Skin of body (tissue), 3 donors: ENCODE measurements at places on chromosomes 13 and 19. TPM values are rescaled to one million over a fixed set of nuclear protein-coding genes. Genes with fewer than 3 reads are reported as not detected.

Gene CDX2
- total RNA-seq = not detected

Gene ZNF536
- 8.9 TPM for total RNA-seq

DNA sequence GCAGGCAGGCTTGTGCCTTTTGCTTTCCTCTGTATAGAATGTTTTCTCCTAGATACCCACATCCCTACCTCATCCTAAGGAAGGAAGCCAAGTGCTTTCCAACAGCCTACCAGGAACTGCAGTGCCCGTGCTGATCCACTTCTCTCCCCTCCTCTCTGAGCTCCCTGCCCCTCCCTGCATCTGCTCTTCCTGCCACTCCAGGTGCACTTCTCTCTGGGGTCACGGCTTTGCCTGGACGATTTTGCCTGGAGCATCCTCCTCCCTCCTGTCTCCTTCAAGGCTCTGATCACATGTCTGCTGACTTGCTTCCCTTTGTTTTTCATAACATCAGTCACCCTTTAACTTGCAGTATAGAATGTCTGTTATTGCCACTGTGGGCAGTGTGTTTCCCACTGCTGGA is 34.7 kb upstream of the IRS2 start:
- no peak for DNase-seq

- DNase-seq = no peak
These were observed 5.8 kb downstream of the ZNF175 start for GRCh38 chr19:51576850-51577249.

GRCh38 chr13:62171697-62172096 is 756.0 kb upstream of the PCDH20 start:
- DNase-seq = no peak

DNA sequence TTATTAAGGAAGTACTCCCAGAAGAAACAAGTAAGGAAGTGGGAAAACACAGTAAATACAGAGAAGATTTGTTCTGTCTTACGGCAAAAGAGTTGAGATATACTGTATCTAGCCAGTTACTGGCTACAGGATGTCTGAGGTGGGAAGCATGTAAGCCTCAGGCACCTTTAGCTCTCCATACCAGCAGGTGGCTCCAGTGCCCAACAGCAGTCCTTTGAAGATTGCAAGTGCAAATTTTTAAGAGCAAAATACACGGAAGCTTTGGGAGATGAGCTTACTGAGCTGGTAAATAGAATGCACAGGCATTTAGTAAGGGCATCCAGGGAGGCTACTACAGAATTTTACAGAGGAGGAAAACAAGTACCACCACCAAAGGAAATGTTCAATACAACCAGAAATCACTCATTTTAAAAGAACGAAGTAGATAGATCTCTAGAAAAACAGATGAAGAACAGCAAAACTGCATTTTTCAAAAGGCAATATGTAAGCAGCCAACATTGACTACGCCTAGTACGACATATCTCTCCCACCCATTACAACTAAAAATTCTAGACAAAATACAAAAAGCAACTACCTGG is 57.9 kb upstream of the VSTM2B start:
- DNase-seq = no peak
